ENCODE measurements at places on chromosomes 4 and X.

DNA sequence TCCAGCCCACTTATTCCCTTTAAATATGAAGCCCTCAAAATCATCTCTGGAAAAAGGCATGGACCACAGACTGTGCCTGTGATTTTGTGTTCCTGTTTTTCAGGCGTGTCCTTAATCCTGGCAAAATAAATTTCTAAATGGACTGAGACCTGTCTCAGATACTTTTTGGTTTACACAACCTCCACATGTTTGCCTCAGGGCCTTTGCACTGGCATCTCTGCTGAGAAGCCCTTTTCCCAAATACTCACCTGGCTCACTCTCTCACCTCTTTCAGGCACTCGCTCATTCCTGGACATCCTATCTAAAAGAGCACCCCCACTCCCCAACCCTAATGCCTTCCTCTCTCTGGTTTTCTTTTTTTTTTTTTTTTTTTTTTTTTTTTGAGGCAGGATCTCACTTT is 40.5 kb downstream of the CHRNA9 start:
- DNase-seq, result no peak

- peak; percentile 73 for DNase-seq
Observed at GRCh38 chrX:38061335-38061734, 55.0 kb downstream of the SYTL5 start.

GRCh38 chrX:126272795-126273497 is 106.9 kb upstream of the DCAF12L2 start:
- no peak for DNase-seq

- DNase-seq, result no peak
Observed at GRCh38 chr4:25031077-25031621, 403 bp upstream of the LGI2 start.

- DNase-seq, result no peak
Observed at GRCh38 chr4:186999686-187000085, 276.0 kb upstream of the FAT1 start.

DNA sequence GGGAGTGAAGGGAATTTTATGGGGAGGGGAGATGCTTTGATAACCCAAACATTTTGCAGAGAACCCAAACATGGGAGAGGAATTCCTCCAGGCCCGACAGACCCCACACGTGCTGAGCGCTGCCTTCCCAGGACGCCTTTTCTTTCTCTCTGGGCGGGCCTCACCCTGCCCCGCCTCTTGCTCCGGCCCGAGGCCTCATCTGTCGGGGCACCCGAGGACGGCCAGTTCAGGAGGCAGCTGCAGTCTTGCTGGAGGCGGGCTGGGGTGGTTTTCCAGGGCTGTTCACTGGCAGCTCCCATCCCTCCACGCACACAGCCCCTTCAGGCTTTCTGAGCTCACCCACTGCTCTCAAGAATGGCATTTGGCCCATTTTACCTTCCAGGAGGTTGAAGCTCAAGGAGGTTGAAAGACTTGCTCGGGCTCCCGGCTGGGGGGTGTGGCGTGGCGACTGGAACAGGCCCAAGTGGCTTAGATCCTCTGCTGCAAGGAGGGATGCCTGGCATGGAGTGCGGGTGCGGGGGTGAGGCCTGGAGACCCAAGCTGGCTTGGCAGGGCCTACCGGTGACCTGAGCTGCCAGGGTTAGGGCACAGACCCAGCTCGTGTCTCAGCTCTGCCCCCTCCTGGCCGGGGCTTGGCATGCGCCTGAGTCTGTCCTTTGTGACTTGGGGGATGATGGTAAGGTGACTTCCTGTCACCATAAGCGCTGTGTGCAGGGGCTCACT is 99.2 kb downstream of the PSAPL1 start:
- peak; percentile 42 for DNase-seq

GRCh38 chr4:20203508-20203907 is 48.2 kb upstream of the SLIT2 start:
- DNase-seq, result no peak

- no peak for DNase-seq
Observed at GRCh38 chr4:130077275-130077674, 981.3 kb downstream of the C4orf33 start.

DNA sequence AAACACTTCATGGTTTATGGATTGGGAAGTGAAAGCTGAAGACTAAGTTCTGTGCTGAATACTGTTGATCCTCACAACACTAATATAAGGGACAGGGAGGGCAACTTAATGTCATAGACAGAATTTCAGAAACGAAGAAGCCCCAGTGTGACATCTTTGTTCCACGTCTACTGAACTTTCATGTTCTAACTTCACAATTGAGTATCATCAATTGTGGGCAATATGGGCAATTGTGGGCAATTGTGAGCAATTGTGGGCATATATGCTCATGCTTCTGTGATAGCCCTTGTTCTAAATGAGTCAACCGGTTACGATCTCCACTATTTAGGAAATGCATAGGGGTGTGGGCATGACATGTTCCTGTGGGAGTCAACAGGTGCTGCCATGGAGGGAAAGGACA is 33.7 kb downstream of the CYBB start:
- DNase-seq, result no peak

- DNase-seq, result no peak
Observed at GRCh38 chr4:38077791-38078489, 117.7 kb downstream of the PTTG2 start.

DNA sequence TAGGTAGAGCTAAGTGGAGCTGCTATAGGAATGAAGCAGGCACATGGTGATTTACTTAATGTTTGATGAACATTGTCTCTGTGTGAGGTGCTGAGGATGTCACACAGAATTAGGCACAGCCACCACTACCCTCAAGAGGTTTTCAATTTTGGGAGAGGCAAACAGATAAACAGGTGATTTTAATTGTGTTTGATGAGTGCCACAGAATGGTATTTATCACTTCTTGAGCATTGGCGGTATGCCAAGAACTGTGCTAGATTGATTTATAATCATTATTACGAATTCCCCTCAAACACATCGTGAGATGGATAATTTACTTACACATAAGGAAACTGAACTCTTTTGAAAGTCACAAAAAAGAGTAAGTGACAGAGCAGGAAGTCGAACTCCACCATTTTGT is 74.8 kb downstream of the FREM3 start:
- no peak for DNase-seq

- DNase-seq, result no peak
Observed at GRCh38 chrX:49792376-49792775, 36.7 kb upstream of the PAGE4 start.

DNA sequence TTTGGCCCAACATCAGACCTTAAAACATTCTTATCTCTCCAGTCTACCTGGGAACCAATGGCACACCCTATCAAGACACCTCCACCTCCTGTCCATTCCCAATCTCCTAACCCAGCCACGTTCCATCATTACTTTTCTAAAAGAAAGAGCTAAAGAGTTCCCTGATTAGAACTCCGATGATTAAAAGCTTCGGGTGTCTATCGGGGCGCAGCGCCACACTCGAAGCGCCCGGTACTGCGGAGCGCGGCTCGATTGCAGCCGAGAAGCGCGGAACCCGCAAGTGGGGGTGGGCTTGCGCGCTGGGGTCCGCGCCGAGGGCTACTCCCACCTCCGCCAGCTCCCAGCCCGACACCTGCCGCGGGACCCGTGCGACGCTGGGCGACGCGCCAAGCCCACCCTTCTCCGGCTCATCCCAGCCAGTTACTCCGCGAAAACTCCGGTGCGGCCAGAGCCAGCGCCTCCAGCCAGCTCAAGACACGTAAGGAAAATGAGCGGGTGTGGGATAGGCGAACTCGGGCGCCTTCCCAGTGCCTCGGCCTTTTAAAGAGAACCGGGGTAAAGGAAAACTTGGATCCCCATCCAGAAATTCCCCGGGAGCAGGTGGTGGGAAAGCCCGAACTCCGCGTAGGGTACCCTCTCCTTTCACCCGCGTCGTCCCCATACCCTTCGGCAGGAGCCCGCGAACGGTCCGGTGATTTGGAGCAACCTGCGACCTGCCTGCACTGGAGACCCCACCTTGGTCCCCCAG is 593 bp downstream of the NPY1R start:
- DNase-seq, result no peak

DNA sequence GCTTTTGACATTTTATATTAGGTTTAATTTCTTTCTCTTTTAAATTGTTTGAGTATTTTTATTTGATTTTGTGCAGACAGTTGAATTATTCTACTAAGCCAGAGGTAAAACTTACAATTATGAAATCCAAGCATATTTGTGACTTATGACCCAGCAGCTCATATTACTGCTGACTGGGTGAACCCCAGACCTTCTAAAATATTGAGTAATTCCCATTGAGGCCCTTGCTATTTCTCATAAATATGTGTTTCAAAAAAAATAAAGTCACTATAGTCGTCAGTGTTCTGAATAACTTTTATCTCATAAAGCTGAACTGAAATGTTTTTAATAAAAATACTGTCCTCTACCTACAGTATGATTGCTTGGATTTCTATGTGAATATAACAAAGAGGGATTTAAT is 303.1 kb downstream of the IQCM start:
- DNase-seq, result no peak

DNA sequence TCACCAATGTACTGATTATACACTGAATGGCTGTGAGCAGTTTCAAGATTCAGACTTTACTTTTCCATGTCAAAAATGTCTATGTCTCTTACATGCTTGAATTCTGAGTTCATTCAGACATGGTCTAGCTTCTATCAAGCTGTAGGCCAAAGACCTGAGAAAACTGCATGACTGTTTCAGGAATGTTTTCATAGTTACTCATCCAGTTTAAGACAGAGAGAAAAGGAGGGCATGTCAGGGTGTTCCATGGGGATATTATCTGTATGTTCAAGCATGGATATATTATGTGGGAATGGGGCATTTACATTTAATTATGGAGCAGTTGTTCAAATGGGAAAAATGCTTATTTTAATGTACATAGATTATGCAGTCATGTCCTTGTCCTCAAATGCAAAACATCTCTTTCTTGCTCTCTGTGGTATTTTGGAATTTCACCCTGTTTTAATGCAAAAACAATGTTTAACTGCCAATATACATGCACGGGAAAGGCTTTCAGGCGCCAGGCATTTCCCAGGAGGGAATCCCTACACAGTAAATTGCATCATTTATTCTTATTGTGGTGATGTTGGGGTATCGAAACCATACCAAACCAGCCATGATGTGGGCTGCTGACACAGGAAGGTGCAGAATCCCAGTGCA is 429.1 kb upstream of the INTU start:
- no peak for DNase-seq

DNA sequence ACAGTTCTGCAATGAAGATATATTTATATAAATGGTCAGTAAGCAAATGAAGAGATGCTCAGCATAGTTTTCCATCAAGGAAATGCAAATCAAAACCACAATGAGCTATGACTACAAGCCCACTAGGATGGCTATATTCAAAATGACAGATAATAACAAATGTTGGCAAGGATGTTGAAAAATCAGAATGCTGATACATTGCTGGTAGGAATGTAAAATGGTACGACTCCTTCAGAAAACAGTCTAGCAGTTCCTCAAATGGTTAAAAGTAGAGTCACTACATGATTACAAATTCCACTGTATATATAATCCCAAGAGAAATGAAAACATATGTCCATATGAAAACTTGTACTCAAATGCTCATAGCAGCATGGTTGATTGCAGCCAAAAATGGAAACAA is 425.0 kb upstream of the ATOH1 start:
- no peak for DNase-seq

DNA sequence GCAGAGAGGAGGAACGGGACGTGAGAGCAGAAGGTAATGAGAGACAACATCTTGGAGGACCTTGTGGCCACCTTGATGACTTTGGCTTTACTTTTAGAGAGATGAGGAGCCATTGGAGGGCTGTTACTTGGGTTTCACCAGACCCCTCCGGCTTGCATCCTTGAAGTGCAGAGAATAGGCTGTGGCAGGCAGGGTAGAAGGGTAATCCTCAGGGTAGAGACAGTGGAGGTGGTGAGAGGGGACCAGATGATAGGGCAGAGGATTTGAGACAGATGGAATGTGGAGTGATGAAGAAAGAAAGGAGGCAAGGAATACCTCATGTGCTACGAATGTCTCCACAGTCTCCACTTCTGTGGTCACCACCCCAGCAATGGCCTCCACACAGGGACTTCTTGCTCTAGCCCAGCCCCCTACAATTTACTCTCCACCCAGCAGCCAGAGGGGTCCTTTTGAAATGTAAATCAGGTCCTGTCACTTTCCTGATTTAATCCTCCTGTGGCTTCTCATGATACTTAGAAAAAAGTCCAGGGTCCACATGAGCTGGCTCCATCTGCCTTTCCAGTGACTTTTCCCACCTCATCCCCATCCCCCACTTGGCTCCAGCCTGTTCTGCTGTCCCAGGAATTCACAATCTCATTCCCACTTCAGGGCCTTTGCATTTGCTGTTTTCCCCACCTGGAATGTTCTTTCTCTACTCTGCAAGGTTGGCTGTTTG is 115.0 kb downstream of the PJA1 start:
- no peak for DNase-seq

GRCh38 chrX:87874043-87874442 is 356.4 kb downstream of the KLHL4 start:
- DNase-seq, result no peak

GRCh38 chr4:86855572-86855971 is 6.4 kb upstream of the SLC10A6 start:
- DNase-seq, result peak; percentile 18

DNA sequence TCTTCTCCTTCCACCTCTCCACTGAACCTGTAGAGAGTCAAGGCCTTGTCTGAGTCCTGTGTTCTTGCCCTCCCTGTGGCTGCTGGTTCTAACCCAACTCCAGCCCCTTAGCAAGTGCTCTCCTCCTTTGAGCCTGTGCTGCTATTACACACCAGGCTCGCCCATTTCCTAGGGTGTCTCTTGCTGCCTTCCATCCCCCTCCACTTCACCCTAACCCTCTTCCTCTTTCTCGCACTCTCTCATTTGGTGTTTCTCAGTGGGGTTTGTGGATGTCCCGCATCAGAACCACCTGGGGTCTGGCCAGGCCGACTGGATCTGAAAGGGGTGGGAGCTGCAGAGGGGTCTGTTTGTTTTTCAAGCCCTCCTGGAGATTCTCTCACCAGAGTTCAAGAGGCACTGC is 156.7 kb downstream of the SPRY1 start:
- DNase-seq, result no peak

GRCh38 chrX:18002791-18003190 is 141.7 kb upstream of the RAI2 start:
- DNase-seq, result no peak

GRCh38 chrX:140944710-140945109 is 57.7 kb upstream of the SPANXB1 start:
- DNase-seq, result no peak

- no peak for DNase-seq
Observed at GRCh38 chrX:147875866-147876596, 35.7 kb upstream of the FMR1 start.

DNA sequence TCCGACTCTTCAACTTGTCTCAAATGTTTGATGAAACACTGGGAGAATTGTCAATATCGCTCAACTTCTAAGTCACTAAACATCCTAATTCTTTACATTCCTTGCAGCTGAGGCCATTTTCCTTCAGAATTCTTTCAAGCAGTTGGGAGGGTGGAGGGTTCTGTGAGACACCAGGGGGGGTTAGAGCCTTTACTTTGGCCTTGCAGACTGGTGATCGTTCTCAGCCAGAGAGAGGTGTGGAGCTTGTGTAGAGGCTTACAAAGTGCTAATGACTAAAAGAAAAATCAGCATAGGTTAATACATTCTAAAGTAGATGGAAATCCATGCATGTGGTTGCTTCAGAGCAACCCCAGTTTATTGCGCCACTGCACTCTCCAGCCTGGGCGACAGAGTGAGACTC is 21.3 kb upstream of the SOX3 start:
- DNase-seq, result no peak

Measured in HCT116 (cell line).